ENCODE measurements at places on chromosomes 6 and 20.

DNA sequence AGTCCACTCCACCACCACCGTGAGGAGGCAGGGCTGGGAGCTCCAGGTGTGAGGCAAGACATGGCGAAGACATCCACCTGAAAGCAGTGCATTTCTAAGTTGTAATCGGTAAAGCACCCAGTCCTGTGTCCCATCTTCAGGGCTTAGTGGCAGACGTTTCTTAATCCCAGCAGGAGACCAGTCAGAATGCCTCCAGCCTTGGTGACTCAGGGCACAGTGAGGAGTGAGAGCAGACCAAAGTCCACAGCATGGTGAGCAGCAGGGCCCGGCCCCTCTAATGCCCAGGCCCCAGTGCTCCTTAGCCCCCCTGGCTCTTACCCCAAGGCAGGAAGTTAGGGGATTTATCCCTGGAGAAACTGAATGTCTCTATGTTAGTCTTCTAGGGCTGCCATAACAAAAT lies 183.9 kb downstream of the SYNDIG1 start:
- no peak for DNase-seq

- no peak for DNase-seq
Observed at GRCh38 chr6:47859175-47859574, 77.3 kb downstream of the OPN5 start.

DNA sequence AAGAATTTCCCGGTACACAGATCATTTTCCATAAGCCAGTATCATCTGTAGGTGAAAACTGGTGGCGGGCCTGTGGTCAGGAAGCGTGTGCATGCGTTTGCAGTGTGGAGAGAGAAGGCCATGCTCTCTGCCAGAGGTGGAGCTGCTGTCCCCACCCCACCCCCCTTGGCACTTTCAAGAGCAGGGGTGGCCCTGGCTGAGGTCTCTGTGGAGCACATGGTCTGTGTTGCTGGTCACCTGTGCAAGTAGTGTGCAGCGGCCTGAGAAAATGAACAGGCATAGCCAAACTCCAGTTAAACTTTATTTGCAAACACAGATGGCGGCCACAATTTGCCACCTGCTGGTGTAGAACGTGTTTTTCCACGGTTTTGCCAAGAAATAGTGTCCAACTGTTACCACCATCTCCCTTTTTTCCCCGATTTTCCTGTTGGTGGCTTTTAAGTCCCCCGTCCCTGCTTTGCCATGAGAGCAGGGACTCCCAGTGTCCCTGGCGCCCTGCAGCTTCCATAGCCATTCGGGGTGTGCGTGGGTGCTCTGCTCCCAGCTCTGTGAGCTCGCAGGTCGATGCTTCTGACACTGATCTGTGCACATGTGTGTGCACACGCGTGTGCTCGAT lies 2.5 kb downstream of the ADRM1 start:
- no peak for DNase-seq

DNA sequence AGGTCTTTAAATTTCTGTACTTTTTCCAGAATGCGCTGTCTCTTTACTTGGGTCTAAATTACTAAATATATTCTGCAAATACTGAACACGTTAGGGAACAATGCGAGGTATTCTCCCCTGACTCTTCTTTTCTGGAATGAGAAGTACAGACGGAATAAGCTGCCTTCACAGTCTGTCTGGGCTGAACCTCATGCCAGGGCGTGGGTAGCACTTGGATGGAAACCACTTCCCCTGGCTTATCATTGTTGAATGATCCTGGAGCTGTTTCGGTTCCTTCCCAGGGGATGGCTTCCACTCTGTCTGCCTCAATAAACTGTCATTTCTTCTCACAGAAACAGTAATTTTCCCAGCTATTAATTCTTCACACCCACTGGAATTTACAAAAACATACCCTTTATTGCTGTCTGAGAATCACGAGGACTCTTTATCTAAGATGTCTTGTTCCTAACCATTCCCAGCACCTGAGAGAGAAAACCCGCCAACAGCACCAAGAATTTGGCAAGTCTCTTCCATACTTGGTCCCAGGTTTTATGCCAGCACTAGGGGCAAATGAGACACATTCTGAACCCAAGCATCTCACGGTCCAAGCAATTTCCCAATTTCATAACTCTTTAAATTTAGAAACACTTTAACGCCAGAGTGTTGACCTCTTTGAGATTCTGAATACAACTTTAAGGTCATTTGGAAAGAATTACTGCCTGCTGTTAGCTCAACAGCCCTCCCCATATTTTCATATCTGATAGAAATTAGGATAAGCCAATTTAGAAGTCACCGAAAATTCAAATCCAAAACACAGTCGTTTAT lies 43.2 kb upstream of the ADGRF5 start:
- no peak for DNase-seq

DNA sequence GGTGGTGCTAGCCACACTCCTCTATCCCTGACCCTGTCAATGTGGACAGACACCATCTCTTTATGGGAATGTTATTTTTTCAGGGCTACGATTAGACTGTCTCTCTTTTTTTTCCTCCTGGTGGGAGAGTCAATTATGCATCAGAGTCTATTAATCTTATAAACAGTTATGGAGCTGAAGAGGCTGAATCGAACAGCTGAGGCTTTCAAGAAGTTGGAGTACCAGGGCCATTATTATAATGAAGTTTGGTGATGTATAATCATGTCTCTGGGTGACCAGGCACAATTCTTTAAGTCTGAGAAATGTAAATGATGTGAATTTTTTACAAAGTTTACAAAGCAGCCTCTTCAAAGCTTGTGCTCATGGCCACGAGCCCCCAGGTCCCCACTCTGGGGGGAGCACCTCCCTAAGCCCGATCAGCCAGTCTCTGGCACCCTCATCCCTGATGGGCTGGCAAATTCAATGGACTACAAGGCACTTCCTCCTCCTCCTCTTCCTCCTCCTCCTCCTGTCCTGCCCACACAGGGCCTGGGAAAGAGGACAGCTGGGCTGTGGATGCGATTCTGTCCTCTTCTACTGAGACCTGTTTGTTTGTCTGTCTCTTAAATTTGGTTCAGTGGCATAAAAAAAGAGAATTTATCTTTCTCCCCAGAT lies 43.9 kb upstream of the QKI start:
- DNase-seq = no peak

DNA sequence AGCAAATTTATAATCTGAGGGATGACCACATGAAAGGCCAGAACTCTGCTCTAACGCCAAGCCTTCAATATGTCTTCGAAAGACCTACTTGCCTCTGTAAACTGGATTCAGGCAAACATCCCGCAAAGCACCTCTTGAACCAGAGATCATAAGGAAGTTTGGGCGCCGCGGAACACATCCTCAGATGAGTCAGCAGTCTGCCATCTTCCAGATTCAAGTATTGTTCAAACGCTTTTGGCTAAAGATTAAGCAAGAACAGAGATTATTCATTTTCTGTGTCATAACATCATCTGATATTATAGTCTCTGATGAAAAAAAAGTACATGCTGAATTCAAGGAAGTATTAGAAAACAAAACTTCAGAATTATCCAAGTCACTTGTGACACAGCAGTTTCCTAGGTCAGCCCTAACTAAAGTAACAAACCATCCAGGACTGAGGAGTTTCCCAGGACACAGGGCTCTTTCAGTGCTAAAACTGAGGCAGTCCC lies 20.8 kb downstream of the TBC1D7 start:
- no peak for DNase-seq

DNA sequence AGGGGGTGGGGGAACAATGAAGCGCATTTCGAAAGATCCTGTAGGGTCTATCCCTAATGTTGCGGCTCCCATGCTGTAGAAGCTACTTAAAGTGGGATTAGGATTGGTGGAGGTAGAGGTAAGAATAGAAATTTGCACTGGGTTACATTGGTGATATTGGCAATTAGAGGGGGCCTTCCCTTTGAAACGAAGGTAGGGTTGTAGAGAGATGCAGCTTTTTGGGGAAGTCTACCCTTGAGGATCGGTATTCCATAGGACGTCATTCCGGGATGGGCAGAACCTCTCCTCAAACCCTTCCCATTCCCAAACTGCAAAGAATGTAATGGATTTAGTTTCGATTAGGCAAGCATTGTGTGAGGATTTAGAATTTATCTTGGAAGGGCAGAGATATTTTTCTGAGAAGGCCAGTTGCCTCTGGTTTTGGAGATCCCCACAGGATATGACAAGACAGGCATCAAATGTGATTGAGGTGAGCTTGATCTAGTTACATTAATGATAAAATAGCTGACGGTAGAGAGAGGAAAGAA lies 5.4 kb upstream of the ZNFX1 start:
- no peak for DNase-seq

DNA sequence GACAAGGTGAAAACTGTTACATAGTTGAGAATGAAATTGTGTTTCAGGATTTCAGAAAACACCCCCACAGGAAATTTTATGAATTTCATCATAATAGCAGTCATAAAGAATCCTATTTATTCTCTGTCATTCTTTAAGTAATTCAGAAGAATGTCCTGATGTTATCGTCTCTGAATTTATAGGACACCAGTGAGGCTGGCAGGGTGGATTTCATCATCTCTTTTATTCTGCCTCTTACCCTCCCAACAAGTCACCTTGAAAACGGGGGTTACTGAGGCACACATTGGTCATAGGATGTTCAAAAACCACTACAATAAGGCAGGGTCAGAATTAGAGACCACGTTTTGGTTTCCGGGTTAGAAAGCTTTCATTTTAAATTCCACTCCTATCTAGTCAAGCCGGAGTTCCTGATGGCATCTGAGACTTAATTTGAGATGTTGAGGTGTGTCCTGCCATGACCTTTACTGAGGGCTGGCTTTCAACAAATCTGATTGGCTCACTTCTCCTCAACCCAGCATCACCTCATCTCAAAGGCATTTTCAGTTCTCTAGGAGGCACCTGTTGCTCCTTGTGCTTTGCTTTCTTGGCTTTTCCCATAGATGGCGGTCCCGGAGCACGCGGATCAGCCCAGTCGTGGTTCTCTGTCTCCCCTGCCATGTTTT lies 230.6 kb upstream of the SUPT3H start:
- DNase-seq = no peak

DNA sequence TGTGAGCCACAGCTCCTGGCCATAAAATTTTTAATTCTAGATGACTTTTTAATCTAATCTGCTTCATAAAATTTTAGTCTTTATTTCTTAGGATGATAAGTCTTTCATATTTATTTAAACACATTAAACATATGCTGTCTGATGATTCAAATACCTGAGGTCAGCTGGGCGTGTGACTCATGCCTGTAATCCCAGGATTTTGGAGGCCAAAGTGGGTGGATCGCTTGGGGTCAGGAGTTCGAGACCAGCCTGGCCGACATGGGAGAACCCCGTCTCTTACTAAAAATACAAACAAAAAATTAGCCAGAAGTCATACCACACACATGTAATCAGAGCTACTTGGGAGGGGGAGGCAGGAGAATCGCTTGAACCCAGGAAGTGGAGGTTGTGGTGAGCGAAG lies 53.1 kb downstream of the RBM24 start:
- DNase-seq = no peak

GRCh38 chr6:106300944-106301343 lies 24.6 kb downstream of the ATG5 start:
- no peak for DNase-seq

DNA sequence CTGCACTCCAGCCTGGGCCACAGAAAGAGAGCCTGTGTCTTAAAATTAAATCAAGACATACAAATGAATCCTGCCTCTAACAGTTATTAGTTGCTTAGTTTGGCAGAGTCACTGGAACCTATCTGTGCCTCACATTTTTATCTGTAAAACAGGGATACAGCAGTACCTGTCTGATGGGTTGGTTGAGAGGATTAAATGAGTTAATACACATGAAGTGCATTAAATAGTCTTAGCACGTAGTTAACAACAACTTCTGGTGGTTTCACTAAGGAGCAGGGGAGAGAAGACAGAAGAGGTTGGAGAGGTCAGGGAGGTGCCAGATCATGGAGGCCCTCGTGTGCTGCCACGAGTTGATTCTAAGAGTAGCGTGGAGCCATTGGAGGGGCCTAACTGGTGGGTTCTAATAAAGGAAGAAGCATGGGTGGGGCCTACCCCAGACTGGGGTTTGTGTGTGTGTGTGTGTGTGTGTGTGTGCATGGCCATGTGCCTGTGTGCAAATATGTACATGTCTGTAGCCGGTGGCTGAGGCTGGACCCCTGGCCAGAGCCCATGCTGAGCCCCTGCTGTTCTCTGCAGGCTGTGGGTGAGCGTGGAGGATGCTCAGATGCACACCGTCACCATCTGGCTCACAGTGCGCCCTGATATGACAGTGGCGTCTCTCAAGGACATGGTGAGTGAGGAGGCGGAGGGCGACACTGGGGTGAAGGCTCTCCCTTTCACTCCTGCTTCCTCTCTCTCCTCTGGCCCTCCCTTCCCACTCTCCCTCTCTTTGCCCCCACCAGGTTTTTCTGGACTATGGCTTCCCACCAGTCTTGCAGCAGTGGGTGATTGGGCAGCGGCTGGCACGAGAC lies 9.1 kb downstream of the RBCK1 start:
- no peak for DNase-seq

DNA sequence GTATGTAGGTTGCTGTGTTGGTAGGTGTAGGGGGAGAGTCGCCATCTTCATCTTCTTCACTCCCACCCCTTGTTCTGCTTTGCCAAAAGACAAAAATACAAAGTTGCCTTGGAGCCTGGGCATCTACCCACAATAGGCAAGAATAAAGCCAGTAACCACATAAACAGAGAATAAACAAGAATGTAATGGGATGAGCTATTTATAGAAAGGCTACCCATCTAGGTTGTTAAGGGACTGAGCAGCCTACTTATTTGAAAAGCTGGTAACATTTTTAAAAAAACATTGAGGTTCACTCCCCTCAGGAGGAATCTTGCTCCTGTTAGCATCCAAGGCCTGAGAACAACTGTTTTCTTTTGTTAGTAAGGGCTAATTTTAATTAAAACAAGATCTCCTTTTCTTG lies 301.4 kb upstream of the STXBP5 start:
- DNase-seq = no peak

GRCh38 chr6:127907960-127908640 lies 7.2 kb upstream of the THEMIS start:
- peak; percentile 28 for DNase-seq

GRCh38 chr6:150632785-150633485 lies 33.2 kb downstream of the PLEKHG1 start:
- no peak for DNase-seq

- DNase-seq = no peak
Observed at GRCh38 chr20:16246291-16246690, 327.0 kb downstream of the KIF16B start.

DNA sequence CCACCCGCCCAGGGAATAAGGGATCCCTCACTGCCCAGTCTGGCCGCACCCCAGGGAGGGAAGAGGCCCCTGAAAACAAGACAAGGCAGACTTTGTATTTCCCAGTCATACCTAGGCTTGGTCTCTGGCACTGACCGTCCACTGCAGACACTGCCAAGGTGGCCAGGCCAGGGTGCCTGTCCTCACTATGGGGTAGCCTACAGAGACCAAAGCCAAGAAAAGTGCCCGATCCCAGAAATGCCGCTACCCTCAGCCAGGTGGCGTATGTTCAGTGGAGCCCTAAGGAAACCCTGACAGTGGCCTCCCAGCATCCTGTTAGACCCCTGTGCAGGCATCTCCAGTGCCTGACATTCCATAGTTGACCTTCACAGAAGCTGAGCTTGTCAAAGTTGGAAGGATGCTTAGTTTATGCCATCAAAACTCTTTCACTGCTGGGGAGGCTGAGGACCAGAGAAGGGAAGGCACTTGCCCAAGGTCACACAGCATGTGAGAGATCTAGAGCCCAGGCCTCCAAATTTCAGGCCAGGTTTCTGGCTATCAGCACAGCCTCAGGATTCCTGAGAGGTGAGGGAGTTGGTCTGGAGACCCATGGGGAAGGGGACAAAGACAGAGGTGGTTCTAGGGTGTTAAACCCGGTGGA lies 2.5 kb downstream of the SCRT2 start:
- DNase-seq = no peak

- no peak for DNase-seq
Observed at GRCh38 chr6:57298741-57299140, 18.7 kb upstream of the PRIM2 start.

Measured in stimulated activated CD4-positive, alpha-beta T cell treated with anti-CD3 and anti-CD28 coated beads, Interleukin-4, amount 100 ng/mL, for 48 hours (primary cell).